ENCODE measurements at places on chromosomes 7 and 10. TPM values are rescaled to one million over a fixed set of nuclear protein-coding genes. Genes with fewer than 3 reads are reported as not detected.

AKR1C2 gene
- not detected for total RNA-seq

GTPBP10 gene
- total RNA-seq = 8.6 TPM

MMP21 gene
- total RNA-seq = not detected

TFEC gene
- total RNA-seq = 13.6 TPM

CALML5 gene
- total RNA-seq = not detected

INSYN2A gene
- total RNA-seq = 0.53 TPM

IMPDH1 gene
- 121 TPM for total RNA-seq

AASS gene
- 15.2 TPM for total RNA-seq

CPN1 gene
- not detected for total RNA-seq

SPAG6 gene
- total RNA-seq = not detected

IFRD1 gene
- total RNA-seq = 37.5 TPM

NFE2L3 gene
- 80.3 TPM for total RNA-seq

ZPBP gene
- total RNA-seq = not detected

SPDYE1 gene
- not detected for total RNA-seq

ZCCHC24 gene
- 15.8 TPM for total RNA-seq

PDE1C gene
- 2.6 TPM for total RNA-seq

PDAP1 gene
- 109 TPM for total RNA-seq

NKX1-2 gene
- not detected for total RNA-seq

RALA gene
- total RNA-seq = 143 TPM

RBP3 gene
- not detected for total RNA-seq

ZNF488 gene
- total RNA-seq = not detected
